ENCODE measurements at places on chromosomes 13 and 19.

DNA sequence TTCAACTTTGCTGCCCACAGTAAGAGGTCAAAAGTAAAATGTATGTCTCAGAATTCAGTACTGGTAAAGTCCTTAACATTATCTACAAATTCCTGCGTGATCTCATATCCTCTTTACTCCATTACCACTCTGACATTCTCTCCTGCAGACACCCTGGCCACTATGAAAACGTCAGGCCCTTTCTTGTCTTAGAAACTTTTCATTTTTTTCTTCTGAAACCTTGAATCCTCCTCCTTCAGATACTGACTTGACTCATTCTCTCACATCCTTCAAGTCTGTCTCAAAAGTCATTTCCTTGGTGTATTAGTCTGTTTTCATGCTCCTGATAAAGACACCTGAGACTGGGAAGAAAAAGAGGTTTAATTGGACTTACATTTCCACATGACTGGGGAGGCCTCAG lies 262.3 kb downstream of the POU4F1 start:
- no peak for DNase-seq

- DNase-seq = peak; percentile 60
These were observed 509 bp downstream of the TPP2 start for GRCh38 chr13:102597029-102597961.

DNA sequence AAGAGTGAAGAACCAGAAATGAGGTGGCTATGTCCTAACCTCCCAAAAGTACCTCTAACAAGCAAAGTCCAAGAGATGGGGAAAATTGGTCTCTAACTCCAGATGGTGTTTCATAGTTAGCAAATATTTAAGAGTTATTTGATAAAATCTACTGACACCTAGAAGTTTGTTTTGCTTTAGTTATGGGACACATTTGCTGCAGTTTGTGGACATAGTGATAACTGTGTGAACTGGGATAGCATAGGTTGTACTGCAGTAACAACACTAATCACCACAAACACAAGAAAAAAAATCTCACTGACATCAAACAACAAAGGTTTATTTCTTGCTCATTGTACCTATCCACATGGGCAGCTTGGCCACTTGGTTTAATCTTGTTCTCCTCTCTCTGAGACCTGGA lies 965.0 kb upstream of the SPRY2 start:
- DNase-seq = no peak

GRCh38 chr19:57552432-57552831 lies 7.2 kb downstream of the ZNF550 start:
- DNase-seq = no peak

DNA sequence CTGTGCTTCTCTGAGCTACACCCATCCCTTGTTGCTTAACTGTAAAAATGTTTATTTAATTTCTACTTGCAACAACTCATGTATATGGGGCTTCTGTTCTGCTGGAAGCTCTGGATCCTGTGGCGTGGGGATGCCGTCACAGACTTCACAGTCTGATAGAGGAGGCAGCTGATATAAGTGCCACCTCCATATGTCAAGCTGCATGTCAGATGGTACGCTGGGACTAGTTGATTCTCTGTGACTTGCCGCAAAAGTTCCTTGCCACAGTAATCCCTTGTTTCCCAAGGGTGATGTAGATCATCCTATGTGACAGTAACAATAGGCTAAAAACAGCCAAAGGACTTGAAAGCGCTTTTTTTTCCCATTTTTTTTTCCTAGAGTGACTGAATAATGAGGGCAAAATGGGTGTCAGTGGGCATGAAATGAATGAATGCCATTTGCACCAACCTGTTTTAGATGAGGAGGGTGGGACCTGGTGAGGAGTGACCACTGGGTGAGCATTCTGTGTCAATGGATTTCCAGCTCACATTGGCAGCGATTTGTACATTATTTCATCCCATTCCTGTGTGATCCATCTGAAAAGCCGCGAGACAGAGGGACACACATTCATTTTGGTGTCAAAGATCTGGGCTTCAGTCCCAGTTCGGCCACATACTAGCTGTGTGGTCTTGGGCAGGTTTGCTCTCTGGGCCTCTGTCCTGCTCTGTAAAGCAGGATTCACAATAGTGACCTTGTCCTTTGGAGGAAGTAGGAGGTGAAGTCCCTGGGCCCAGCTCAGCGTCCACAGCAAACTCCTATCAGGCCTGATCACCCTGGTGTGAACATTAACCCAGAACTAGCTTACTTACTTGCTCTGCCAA lies 88.9 kb upstream of the RNF113B start:
- DNase-seq = no peak

DNA sequence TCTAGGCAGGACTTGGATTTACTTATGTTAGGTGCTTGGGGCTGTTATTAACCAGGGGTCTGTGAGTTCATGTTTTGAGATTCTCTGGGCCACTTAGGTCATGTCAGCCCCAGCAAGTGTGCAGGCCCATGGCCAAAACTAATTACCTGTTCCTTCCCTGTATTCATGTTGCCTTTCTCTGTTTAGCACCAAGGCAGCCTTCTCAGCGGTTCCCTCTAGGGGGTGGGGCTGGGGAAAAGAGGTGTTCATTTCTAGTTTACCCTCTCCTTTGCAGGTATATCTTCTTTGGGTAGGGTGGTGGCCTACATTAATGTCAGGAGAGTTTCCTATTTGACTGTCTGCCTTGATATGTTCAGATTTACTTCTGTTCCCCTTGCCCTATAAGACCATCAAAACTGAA lies 61.7 kb downstream of the PDS5B start:
- peak; percentile 16 for DNase-seq

- DNase-seq = no peak
These were observed 56.6 kb downstream of the FRY start for GRCh38 chr13:32087955-32088747.

DNA sequence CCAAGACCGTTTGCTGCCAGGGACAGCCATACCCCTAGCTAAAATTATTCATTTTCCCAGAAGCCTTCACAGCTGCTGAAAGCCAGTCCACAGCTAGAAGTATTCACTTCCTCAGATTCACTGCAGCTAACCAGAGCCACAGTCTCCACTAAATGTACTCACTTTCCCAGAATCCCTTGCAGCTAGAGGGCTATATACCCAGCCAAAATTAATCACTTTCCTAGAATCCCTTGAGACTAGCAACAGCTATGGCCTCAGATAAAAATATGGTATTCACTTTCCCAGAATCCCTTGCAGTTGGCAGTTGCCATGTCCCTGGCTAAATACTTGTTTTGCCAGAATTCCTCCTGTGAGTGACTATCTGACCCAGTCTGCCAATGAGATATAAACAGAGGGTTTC lies 13.8 kb upstream of the MEIS3 start:
- no peak for DNase-seq

GRCh38 chr13:44894001-44894770 lies 95.1 kb downstream of the NUFIP1 start:
- no peak for DNase-seq

Measured in H7 (cell line).